ENCODE measurements at places on chromosomes 12 and 14.

DNA sequence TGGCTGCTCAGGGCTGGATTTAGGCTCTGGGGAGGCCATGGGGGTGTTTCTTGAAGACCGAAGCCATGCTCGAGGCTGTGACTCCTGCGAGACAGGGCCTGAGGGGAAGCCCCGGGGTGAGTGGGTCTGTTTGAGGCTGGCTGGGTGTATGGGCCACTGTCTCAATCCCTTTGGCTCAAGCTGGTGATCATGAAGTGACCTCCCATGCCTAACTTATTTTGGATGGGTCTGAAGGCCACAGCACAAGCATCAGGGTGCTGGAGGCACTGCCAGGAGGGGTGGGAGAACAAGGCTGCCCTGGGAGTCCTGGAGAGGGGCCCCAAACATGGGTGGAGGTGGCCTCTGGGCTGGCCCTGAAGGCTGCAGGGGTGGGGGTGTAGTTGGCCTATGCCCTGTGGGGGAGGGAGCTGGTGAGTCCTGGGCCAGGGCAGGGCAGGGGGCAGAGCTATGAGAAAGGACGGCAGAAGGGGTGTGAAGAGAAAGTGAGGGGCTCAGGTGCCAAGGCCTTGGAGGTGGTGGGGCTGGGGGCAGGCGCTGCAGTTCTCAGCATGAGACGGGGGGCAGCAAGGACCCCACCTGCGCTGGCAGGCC is 100.9 kb downstream of the KIF26A start:
- no peak for DNase-seq

DNA sequence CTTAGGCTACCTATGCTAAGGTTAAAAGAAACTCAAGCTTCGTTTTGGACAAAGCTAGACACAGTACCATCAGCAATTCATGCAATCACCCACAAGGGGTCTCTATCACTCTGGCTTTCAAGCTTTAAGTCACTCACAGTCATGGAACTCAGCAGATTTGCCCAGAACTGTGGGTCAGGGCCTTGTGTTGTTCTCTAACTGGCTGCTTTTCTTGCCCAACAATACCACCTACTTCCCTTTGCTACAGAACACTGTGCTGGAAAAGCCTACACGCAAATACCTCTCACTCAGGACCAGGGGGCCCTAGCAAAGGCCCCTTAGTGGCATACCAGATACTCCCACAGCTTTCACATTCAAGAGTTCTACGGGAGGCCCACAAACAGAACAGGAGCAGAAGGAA is 9.1 kb downstream of the NEMP1 start:
- no peak for DNase-seq

GRCh38 chr12:53347905-53348304 is 11.8 kb upstream of the SP7 start:
- DNase-seq: no peak

- DNase-seq: no peak
Measured at GRCh38 chr14:91089958-91090535, 23.8 kb upstream of the DGLUCY start.

- DNase-seq: no peak
Measured at GRCh38 chr12:60830381-60830780, 1234.6 kb downstream of the SLC16A7 start.

GRCh38 chr14:100589760-100590469 is 2.7 kb upstream of the BEGAIN start:
- no peak for DNase-seq

GRCh38 chr14:77268989-77269600 is 1.9 kb downstream of the NGB start:
- no peak for DNase-seq
